Thoracic aorta (tissue), 2 donors: ENCODE measurements at places on chromosomes 16 and 17. TPM values are rescaled to one million over a fixed set of nuclear protein-coding genes. Genes with fewer than 3 reads are reported as not detected.

DNA sequence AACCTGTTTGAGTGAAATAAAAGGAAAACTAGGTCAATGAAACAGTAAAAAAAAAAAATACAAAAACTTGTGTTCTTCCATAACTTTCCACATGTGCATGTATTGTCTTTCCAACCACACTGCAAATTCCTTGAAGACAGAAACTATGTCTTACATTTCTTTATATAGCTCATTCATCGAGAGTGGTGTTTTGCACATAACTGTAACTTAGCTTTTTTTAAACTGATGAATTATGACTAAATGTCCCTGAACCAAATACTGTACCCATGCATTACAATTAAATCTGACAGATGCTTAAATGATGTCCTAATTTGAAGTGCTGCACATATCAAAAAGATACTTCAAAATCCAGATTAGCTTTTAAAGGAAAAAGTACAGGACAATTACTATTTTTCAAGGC lies 50.1 kb downstream of the BRIP1 start:
- H3K4me3 ChIP-seq = no peak overlapping the region
- no peaks in the 10 kb centered on the region for H3K4me1 ChIP-seq
- no peak overlapping the region for H3K27ac ChIP-seq
- no peaks in the 10 kb centered on the region for H3K27me3 ChIP-seq
- no peak for DNase-seq

GRCh38 chr16:56424791-56425438 lies 430 bp downstream of the AMFR start:
- H3K4me1 ChIP-seq = peaks cover 30% of the 10 kb centered on the region
- no peaks in the 10 kb centered on the region for H3K27me3 ChIP-seq
- H3K27ac ChIP-seq = peak overlapping the region; percentile 93
- H3K4me3 ChIP-seq = peak overlapping the region; percentile 98

GRCh38 chr17:75077496-75078283 lies 10.1 kb upstream of the SLC16A5 start:
- no peak for DNase-seq
- peak overlapping the region; percentile 84 for H3K27ac ChIP-seq
- no peaks in the 10 kb centered on the region for H3K36me3 ChIP-seq
- H3K4me1 ChIP-seq = peaks cover 28% of the 10 kb centered on the region

GRCh38 chr17:19703828-19704613 lies 12.4 kb downstream of the SLC47A2 start:
- H3K36me3 ChIP-seq = no peaks in the 10 kb centered on the region
- H3K4me1 ChIP-seq = peaks cover 19% of the 10 kb centered on the region
- no peak for DNase-seq
- no peak overlapping the region for H3K4me3 ChIP-seq
- peak overlapping the region; percentile 49 for H3K27ac ChIP-seq
- no peaks in the 10 kb centered on the region for H3K27me3 ChIP-seq

- H3K27ac ChIP-seq = no peak overlapping the region
- no peak overlapping the region for H3K4me3 ChIP-seq
- no peaks in the 10 kb centered on the region for H3K27me3 ChIP-seq
- H3K4me1 ChIP-seq = no peaks in the 10 kb centered on the region
- no peak for DNase-seq
- H3K36me3 ChIP-seq = no peaks in the 10 kb centered on the region
Observed at GRCh38 chr17:69864462-69864861, 210.6 kb upstream of the KCNJ16 start.

DNA sequence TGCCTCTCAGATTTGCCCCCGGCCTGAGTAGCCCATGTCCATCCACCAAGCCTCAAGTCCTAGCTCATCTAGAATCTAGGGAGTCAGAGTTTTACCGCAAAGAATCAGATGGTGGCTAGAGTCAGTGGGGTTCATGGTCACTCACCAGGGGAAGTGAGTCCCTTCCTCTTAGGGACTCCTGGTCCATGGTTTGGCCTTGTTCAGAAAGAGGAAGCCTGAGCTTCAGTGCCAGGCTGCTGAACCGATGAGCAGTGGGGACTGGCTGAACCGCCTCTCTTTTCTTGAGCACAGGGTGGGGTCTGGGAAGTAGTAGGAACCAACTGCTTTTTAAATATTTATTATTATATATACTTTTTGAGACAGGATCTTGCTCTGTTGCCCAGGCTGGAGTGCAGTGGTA lies 160.3 kb downstream of the NTN1 start:
- H3K4me1 ChIP-seq = peaks cover 49% of the 10 kb centered on the region
- no peaks in the 10 kb centered on the region for H3K27me3 ChIP-seq
- DNase-seq = no peak
- no peak overlapping the region for H3K4me3 ChIP-seq

DNA sequence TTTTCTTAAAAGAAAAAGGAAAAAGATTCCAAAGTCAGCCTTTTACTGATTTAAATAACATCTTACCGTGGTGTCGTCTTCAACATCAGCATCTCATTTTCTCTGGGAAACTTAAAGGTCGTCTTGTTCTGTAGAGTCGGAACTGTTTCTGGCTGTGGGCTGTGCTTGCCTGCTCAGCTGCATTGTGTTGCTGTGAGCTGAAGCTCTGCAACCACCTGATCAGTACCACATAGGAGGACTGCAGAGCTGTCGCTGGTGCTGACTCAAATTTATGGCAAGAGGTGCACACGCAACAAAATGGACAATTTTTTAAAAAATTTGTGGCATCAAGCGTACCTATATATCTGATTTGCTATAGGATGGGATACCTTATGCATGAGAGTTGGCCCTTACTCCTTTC lies at the start of gene OMG:
Gene OMG (minus strand): TSS at position 150 of the 400 bp plus-strand sequence. CDS start 908 bp downstream, outside the sequence.
- H3K4me3 ChIP-seq = no peak within 1 kb of the TSS
- no peaks in the 10 kb centered on the region for H3K27me3 ChIP-seq
- no peaks in the 10 kb centered on the region for H3K4me1 ChIP-seq
- DNase-seq = no peak
- H3K27ac ChIP-seq = no peak within 1 kb of the TSS
- no peaks in the 10 kb centered on the region for H3K36me3 ChIP-seq

- DNase-seq = no peak
- no peaks in the 10 kb centered on the region for H3K4me1 ChIP-seq
- H3K36me3 ChIP-seq = no peaks in the 10 kb centered on the region
- no peak overlapping the region for H3K4me3 ChIP-seq
- H3K27ac ChIP-seq = no peak overlapping the region
Observed at GRCh38 chr16:88285514-88285822, 97.3 kb upstream of the ZNF469 start.

DNA sequence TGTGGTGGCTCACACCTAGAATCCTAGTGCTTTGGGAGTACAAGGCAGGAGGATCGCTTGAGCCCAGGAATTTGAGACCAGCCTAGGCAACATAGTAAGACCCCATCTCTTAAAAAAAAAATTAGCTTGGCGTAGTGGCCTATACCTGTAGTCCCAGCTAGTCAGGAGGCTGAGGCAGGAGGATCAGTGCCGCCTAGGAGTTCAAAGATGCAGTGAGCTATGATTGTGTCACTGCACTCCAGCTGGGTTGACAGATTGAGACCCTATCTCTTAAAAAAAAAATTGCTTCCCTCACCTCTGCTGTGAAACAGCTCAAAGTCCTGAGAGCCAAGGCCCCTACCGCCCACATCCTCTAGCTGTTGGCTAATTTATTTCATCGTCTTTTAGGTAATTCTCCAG lies 10.2 kb downstream of the NDE1 start:
- no peaks in the 10 kb centered on the region for H3K36me3 ChIP-seq
- H3K27ac ChIP-seq = no peak overlapping the region
- no peak for DNase-seq
- H3K4me1 ChIP-seq = no peaks in the 10 kb centered on the region
- H3K4me3 ChIP-seq = no peak overlapping the region

DNA sequence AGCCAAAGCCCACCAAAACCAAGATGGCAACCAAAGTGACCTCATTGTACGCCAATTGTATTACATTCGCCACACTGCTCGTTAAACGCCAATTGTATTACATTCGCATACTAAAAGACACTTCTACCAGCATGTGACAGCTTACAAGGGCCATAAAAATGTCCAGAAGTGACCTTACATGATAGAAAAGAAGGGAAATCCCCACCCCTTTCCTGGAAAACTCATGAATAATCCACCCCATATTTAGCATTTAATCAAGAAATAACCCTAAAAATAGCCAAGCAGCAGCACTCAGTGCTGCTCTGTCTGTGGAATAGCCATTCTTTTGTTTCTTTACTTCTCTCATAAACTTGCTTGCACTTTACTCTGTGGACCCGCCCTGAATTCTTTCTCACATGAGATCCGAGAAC lies 25.7 kb downstream of the PSMD7 start:
- DNase-seq = no peak
- no peak overlapping the region for H3K4me3 ChIP-seq
- H3K27me3 ChIP-seq = no peaks in the 10 kb centered on the region
- peak overlapping the region; percentile 29 for H3K27ac ChIP-seq
- no peaks in the 10 kb centered on the region for H3K4me1 ChIP-seq

- peak overlapping the region; percentile 54 for H3K27ac ChIP-seq
- H3K27me3 ChIP-seq = no peaks in the 10 kb centered on the region
- peak overlapping the region; percentile 99 for H3K4me3 ChIP-seq
- H3K4me1 ChIP-seq = peaks cover 30% of the 10 kb centered on the region
- no peak for DNase-seq
Observed at GRCh38 chr17:37490022-37490587, 414 bp downstream of the DUSP14 start.

GRCh38 chr17:31525801-31526549 lies 134.5 kb downstream of the RAB11FIP4 start:
- peaks cover 6% of the 10 kb centered on the region for H3K4me1 ChIP-seq
- H3K27me3 ChIP-seq = no peaks in the 10 kb centered on the region

GRCh38 chr17:75031972-75032719 lies 14.6 kb downstream of the ATP5PD start:
- H3K4me3 ChIP-seq = peak overlapping the region; percentile 81
- peak overlapping the region; percentile 85 for H3K27ac ChIP-seq
- no peaks in the 10 kb centered on the region for H3K27me3 ChIP-seq
- H3K36me3 ChIP-seq = no peaks in the 10 kb centered on the region

DNA sequence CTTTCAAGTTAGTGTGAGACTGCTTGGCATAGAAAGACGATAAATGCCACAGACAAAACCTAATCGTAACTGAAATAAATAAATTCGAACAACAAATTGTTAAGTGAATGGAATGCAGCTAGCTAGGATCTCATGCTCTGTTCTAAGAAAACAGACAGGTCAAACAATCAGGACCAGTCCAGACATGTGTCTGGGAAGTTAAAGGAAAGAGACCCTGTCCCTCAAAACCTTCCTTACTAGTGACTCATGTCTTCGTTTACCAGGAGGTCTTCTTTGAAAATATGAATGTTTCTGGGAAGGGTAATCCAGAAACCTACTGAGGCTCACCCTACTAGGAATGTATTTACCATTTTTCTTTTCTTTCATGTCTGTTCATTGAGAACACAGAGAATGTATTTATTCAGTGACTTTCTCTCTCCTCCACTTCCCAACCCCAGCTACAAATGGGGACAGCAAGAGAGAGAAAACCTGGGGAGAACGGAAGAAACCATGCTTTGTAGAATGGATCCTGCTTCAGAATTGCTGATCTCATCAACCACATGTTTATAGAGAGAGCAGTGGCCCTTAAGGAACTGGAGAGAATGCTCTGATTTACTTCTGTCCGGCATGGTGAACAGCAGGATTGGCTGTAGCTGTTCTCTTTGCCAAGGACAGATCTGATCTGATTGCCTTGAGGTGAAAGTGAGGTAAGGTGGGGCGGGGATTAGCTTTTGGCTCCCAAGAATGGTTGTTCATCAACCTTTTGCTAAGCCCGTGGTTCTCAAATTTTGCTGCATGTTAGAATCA lies 39.4 kb upstream of the DHX8 start:
- no peak for DNase-seq
- no peaks in the 10 kb centered on the region for H3K4me1 ChIP-seq
- no peaks in the 10 kb centered on the region for H3K36me3 ChIP-seq
- H3K27me3 ChIP-seq = no peaks in the 10 kb centered on the region

DNA sequence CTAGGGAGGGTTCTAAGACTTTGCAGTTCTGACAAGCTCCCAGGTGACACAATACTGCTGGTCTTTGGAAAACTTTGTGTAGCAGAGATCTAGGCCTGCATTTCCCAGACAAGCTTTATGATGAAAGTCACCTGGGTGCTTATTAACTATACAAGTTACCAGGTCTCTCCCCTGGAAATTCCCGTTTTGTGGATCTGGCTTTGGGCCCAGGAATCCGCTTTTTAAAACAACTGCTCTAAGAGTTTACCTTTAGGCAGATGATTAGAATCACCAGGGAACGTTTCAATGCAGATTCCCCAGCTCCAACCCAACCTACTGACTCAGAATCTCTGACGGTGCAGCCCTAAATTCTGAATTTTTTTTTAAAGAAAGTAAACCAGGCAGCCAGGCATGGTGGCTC lies 36.3 kb downstream of the MYH3 start:
- no peak for DNase-seq
- H3K4me1 ChIP-seq = no peaks in the 10 kb centered on the region
- no peaks in the 10 kb centered on the region for H3K27me3 ChIP-seq
- no peak overlapping the region for H3K27ac ChIP-seq
- H3K4me3 ChIP-seq = no peak overlapping the region
- no peaks in the 10 kb centered on the region for H3K36me3 ChIP-seq

GRCh38 chr16:48524348-48525200 lies 85.4 kb downstream of the N4BP1 start:
- H3K36me3 ChIP-seq = no peaks in the 10 kb centered on the region
- H3K4me3 ChIP-seq = no peak overlapping the region
- no peaks in the 10 kb centered on the region for H3K27me3 ChIP-seq
- DNase-seq = no peak
- H3K4me1 ChIP-seq = no peaks in the 10 kb centered on the region

The CCDC200 gene
- not detected for total RNA-seq

The TBC1D26 gene
- total RNA-seq = not detected

The CCL17 gene
- total RNA-seq = not detected

The SDR42E2 gene
- not detected for total RNA-seq

The USP31 gene
- total RNA-seq = 19.6 TPM

The KRT32 gene
- total RNA-seq = not detected

The ITGAE gene
- 4.2 TPM for total RNA-seq

The DOC2B gene
- total RNA-seq = 7.5 TPM

The TBC1D3G gene
- not detected for total RNA-seq
